NCI-H69 (cell line): ENCODE measurements at places on chromosomes 6 and 20.

DNA sequence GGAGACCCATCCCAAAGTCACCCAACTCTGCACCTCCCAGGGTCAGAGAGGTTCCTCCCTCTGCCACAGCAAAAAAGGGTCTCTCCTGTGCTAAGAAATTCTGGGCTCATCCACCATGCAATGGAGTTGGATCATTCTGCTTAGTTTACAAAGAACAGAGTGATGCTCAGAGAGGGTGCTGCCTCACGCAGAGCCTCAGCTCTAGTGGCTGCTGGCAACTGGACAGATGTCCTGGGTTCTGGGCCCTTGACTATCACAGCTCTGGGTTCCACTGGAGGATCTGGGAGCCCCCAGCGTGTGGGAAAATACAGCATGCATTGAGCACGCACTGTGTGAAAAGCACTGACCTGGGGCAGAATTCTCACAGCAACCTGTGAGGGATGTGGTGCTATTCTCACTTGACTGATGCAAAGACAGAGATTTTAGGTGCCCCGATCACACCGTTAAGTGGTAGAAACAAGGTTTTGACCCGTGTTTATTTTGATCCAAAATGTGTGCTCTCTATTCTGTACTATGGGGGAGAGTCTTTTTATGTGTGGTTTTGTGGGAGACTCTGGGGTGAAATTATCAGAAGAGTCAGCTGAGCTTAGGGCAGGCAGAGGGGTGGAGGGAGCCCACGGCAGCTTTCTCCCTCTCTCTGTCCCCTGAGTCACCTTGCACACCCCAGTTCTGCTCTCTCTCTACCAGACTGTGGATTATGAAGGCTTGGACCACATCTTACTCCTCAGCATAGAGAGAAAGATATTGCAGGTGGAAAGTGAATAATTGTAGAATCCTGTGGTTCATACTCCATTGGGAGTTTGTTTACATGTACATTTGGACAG lies 19.9 kb downstream of the TREML4 start:
- no peak for DNase-seq

GRCh38 chr6:14412026-14412425 lies 294.5 kb downstream of the CD83 start:
- DNase-seq: no peak

DNA sequence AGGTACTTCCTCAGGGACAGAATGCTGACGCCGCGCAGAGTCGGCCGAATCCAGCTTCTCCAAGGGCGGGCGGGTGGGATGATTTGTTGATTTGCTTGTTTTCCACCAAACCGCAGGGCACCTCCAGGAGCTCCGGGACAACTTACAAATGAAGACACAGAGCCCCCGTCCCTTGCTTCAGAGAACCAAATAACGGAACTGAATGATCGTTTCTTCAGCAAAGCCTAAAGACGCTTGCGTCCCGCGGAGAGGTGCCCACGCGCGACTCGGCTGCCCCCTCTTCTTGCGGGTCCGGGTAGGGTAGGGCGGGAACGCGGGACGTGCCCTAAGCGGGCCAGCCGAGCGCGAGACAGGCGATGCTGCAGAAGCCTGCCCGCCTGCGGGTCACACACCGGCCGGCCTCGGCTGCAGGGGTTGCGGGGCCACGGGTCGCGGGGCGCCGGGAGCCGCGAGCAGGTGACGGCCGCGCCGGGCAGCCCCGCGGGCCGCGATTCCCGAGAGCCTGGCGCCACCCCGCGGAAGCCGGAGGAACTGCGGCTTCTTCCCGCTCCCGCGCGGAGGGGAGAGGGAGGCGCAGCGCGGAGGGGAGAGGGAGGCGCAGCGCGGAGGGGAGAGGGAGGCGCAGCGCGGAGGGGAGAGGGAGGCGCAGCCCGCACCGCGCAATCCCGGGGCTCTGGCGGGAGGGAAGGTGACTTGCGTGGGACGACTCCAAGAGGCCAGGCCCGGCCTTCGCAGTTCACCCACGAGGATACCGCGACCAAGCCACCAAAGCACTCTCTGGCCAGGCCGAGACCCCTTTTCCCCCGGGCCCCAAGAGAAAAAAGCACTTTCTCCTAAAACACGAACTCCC lies 7.7 kb upstream of the FOXF2 start:
- peak; percentile 61 for DNase-seq

DNA sequence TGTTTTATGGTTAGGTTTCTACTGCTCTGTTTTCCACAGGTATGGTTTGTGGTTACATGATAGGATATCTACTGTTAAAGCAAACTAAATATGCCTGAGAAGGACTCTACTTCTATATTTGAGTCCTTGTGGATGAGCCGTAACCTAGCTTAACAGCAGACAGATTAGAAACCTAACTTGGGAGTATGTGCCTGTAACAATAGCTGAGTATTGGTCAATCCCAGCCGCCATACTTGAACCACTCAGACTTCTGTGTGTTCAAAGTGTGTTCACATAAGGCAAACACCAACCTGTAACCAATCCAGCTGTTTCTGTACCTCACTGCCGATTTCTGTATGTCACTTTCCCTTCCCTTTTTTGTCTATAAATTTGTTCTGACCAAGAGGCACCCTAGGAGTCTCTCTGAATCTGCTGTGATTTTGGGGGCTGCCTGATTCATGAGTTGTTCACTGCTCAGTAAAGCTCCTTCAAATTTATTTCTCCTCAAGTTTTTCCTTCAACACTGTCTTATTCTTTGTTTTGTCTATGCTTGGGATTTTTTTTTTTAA lies 37.1 kb downstream of the PHF3 start:
- DNase-seq: no peak

- DNase-seq: peak; percentile 80
These were observed 237.4 kb downstream of the PTPRK start for GRCh38 chr6:128282961-128283360.

DNA sequence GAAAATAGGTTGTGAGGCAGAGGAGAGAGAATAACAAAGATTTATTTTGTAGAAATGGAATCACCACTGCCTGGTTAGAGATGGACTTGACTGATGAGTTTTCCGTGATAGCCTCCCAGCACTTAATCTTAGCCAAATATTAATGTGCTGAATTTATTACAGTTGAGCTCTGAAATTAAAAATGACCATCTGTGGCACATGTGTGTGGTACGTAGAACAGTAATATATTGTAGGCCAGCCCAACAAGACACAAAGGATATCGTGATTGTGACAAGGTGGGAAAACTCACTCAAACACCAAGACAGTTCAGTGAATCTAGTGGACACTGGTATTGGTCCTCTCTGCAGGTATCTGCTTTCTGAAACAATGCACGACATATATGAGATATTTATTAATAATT lies 119.4 kb downstream of the HAO1 start:
- no peak for DNase-seq

DNA sequence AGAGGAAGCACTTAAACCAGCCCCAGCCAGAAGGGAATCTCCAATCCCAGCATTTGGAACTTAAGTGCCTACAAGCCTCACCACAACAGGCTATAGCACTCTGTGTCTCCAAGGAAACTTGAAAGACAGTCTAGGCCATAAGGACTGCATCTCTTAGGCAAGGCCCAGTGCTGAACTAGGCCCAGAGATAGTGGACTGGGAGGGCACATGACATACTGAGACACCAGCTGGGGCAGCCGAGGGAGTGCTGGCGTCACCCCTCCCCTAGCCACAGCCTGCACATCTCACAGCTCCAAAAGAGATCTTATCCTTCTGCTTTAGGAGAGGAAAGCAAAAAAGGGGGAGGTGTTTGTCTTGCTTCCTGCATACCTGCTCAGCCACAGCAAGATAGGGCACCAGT lies 618.5 kb downstream of the COL12A1 start:
- DNase-seq: no peak

DNA sequence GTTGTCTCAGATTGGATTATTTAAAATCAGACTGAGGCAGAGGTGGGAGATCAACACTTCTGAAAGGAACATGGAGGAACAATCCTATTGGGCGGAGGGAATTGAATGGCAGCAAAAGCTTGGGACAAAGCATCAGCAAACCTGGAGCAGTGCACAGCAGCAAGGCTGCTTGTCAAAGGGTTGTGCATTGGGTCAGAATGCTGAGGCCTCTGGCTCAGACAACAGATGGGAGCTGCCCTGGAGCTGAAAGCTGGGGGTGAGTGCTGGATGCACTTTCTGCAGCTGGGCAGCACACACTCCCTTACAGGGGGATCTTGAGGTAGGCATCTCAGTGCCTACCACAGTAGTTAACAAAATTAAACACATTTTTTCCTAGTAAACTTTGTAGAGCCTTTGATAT lies 634.4 kb upstream of the MMS22L start:
- peak; percentile 61 for DNase-seq

- DNase-seq: peak; percentile 49
These were observed 15.4 kb downstream of the BPIFB1 start for GRCh38 chr20:33298391-33298790.

DNA sequence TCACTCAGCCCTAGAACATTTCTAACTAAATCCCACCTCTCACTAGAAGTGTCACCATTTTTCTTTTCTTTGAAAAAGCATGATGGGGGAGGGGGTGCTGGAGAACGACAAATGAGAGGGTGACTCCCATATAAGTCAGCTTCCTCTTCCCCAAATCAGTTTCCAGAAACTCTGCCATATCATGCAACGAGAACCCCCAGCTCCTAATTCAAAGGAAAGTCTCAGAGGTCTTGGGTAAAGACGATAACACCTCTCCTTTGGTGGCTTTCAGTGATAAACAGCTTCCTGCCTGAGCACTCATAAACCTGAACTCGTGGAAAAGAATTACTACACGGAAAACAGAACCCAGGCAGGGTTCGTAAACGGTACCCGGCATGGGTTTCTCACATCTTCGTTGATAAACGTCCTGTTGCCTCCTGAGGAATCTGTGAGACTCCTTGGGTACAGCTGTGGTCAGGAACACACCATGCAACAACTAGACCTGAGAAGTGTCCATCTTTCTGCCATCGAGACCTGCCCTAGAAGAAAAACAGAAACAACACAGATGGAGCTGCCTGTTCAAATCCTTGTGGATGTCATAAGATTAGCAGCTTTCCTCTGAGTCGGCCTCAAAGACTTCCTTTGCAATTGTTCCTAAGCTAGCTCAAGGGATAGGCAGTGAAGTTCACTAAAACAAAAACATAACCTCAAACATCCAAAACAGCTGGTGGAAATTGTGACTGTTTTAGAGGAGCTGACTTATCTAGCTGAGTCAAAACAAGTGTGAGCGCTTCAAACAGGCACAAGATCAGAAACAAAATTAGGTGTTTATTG lies 185.8 kb upstream of the PRDM1 start:
- DNase-seq: no peak

GRCh38 chr20:59818911-59819310 lies 114.5 kb downstream of the SYCP2 start:
- no peak for DNase-seq

- DNase-seq: no peak
These were observed 12.7 kb upstream of the CHD6 start for GRCh38 chr20:41630846-41631245.

DNA sequence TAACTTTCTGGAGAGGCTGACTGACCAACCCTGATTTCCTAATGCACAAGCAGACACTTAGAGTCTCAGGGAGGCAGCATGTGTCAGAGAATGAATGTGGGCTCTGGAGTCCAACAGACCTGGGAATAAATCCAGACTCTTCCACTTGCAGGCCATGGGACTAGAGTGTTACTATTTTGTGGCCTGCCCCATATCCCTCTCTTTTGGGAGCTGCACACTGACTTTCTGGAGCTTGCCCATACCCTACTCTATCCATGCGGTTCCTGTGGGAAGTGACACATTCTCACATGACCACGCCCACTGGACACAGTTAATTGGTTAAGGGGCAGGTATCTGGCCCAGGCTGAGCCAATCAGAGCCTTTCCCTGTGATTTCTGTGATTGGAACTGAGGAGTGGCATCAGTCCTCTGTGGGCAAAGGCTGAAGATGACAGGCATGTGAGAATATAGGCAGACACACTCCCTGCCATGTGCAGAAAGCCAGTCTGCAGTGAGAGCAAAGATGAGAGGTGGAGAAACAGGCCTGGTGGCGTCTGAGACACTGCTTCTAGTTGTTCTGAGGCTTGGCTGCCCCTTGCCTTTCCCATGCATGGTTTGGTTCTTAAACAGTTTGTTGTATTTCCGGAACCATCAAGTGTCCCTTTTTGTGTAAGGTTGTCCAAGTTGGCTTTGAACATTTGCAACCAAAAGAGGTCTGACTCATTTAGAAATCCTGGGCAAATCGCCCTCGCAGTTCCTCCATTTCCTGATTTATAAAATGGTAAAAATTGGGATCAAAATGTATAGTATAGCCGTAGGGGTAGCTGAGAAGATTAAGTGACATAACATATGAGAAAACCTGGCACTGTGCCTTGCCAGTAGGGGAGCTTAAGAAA lies 125.6 kb downstream of the CDC5L start:
- DNase-seq: peak; percentile 45

DNA sequence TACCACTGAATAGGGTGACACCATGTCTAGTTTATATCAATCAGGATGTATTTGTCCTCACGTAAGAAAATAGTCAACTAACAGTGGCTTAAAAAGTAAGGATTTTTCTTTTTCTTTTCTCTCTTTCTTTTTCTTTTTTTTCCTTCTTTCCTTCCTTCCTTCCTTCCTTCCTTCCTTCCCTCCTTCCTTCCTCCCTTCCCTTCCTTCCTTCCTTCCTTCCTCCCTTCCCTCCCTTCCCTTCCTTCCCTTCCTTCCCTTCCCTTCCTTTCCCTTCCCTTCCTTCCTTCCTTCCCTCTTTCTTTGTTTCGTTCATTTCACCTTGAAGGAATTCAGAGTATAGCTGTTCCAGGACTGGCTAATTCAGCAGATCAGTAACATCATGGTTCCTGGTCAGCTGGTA lies 83.2 kb downstream of the SOX4 start:
- DNase-seq: no peak

GRCh38 chr20:32130965-32131364 lies 21.5 kb downstream of the TM9SF4 start:
- no peak for DNase-seq

DNA sequence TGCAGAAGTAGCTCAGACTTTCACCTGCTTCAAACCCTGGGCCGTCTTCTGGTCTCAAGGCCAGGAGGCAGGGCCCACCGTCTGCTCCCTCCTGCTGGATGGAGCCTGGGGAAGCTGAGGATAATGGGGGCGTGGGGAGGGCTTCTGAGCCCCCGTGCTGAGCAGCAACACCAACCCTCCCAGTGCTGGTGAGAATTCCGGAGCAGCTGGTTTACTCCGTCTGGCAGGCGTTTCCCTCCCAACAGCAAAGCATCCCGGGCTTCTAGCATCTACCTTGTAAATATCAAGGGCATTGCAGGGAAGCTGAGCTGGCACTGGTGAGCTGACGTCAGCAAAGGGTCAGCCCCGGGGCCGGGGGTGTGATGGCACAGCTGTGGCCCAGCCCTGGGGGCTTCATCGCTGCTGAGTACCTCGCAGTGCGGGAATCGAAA lies 16.8 kb upstream of the CHRNA4 start:
- no peak for DNase-seq

GRCh38 chr20:63082308-63082938 lies 75.7 kb upstream of the BHLHE23 start:
- DNase-seq: no peak

DNA sequence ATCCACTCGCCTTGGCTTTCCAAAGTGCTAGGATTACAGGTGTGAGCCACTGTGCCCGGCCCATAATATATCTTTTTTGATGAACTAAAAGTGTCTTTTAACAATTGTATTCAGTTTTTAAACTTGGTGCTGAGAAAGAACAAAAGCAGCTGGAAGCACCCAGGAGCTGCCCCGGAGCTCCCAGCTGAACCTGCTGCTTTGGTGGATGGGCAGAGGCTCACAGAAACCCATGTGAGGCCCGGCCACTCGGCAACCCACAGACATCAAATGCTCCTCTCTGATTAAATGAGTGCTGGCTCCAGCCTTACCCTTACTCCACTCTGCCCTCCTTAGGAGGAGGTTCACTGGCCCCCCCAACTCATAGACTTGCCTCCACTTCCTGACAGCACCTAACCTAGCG lies 59.4 kb upstream of the FRMD1 start:
- no peak for DNase-seq

- peak; percentile 99 for DNase-seq
These were observed 13.6 kb downstream of the ITPA start for GRCh38 chr20:3222635-3223600.
